Prostate gland (tissue), 2 donors: ENCODE measurements at places on chromosomes 6 and 20.

- no peak for DNase-seq
Measured at GRCh38 chr6:22658934-22659333, 89.6 kb downstream of the HDGFL1 start.

GRCh38 chr20:39795401-39796272 is 833.5 kb downstream of the DHX35 start:
- no peak for DNase-seq

GRCh38 chr20:39939241-39939865 is 749.7 kb downstream of the MAFB start:
- no peak for DNase-seq

DNA sequence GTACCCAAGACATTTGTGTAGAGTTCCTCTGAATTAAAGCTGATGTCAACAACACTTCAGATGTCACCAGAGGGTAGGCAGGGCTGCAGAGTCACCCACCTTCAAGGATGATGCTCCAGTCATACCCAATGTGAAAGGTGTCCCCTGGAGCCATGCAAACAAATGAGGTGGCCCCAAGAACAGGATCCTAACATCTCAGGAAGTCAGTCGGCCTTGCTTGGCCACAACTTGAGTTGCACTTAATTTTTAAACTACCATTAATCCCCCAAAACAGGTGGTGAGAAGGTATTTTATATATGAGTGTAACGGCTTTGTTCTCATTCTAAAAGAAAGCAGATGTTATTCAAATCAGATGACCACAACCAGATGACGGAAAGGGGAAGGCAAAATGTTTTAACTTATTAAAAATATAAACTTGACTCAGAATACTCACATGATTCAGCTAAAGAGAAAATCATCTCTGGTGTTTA is 21.1 kb upstream of the SERPINB1 start:
- no peak for DNase-seq

GRCh38 chr6:47362857-47363461 is 53.3 kb upstream of the TNFRSF21 start:
- DNase-seq: no peak

GRCh38 chr20:44541992-44542391 is 20.1 kb upstream of the SERINC3 start:
- DNase-seq: no peak

- DNase-seq: no peak
Measured at GRCh38 chr6:117491916-117492315, 9.4 kb downstream of the DCBLD1 start.

- DNase-seq: no peak
Measured at GRCh38 chr6:169177516-169178166, 76.0 kb downstream of the THBS2 start.

- no peak for DNase-seq
Measured at GRCh38 chr6:45775026-45775697, 240.5 kb downstream of the CLIC5 start.

DNA sequence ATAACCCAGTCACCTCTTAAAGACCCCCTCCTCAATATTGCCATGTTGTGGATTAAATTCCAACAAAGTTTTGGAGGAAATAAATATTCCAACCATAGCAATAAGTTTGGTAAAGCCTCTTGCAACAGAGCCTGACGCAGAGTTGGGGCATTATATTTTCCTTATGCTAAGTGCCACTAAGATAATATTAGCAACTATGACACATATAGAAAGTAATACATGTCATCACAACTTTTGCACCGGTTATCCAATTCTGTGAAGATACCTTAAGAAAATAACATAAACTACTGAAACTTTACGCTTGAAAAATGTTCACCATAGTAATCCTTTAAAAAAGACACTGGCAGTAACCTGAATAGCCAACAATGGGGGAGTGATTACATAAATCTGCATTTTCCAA is 52.2 kb upstream of the TRERF1 start:
- no peak for DNase-seq

- DNase-seq: no peak
Measured at GRCh38 chr6:170266061-170266825, 24.6 kb downstream of the DLL1 start.

DNA sequence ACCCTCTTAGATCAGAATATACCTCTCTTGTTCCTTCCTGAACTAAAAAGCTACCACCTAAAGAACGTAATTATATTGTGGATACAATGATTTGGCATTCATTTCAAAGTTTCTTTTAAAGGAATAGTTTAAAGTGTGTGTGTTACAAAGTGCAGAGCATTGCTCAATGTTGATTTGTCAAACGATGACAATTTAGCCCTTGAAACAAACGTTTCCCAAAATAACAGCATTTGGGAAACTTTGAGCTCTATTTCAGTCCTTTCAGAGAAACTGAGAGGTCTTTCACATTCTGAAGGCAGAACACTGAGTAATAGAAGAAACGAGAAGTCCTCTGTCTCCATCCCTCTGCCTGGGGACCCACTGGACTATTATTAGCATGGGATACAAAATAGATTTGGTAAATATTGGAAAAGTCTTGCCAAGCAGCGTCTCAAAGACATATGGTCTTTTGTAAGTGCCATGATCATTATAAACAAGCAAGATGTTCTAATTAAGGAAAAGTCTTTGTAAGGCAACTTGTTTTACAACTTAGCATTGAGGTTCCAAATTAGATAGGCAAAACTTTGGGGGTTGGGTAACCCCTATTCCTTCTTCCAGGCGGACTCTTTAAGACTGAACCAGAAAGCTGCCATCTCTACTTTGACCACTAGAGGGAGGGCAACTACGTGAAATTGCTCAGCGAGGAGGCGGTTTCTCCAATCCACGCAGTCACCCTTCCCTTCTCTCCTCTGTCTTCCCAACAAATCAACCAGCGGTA is 208.8 kb downstream of the RNF144B start:
- peak; percentile 55 for DNase-seq

DNA sequence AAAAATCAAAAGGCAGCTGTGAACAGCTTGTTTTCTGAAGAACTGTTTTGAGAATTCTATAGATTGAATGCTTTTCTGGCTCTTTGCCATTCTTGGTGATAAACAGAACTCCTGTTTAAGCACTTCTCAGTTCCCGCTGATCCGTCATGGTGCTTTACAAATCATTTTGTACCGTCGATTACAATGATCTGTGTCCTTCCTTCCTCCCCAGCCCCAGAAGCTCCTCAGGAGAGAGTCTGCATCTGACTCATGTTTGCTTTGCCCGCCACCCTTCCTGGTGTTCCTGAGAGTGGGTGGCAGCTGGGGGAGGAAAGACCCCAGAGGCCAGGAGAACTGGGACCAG is 538.6 kb upstream of the MARCKS start:
- DNase-seq: no peak

GRCh38 chr6:22049002-22049401 is 247.8 kb downstream of the PRL start:
- no peak for DNase-seq

DNA sequence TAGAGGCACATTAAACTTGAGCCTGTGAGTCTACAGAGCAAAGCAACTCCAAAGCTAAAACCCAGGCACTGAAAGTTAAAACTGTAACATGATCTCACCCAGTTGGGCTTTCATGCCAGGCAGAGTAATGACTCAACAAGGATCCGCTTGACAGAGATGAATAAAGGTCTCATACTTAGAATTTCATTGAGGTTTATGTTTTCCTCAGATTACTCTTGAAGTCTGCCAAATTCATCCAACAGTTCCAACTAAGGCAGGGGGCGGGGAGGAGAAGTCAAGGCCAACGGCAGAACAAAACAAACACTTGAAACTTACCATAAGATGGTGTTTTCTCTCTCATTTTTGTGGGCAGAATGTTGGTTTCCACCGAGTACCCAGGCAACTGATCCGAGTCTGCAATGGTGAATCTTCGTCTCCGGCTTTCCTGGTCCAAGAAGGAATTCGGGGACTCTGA is 54.0 kb upstream of the IPCEF1 start:
- DNase-seq: peak; percentile 40

DNA sequence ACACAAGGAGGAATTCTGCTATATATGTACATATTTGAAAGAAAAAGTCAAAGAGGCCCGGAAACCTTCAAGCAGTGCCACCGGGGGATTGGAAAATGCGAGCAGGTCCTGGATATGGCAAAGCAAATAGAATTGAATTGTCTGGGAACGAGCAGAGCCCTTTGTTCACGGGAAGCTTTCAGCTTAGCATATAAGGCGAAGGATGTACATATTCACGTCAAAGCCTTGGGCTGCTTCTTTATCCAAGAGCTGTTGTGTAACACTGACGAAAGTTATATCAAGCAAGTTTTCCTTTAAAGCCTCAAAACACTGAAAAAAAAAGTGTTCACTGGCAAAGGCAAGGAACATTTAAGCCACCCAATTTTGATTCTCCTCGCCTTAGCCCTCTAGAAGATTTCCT is 171.0 kb downstream of the GPX5 start:
- DNase-seq: no peak

DNA sequence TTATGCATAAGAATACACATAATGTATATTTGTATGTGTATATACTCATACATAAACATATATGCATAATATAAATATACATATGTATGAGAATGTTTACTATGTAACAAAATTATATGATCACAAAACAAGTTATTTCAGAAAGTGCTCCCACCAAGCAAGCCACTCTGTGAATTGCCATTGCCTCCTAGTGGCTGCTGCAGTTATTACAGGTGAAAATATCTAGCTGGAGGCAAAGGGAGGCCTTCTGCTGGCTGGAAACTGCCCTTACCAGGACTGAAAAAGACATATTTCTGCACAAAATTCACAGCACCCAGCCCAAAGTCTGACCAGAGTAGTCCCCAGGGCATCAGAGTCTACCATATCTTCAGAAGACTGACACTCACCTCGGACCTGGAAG is 14.4 kb upstream of the ADAM33 start:
- DNase-seq: no peak

DNA sequence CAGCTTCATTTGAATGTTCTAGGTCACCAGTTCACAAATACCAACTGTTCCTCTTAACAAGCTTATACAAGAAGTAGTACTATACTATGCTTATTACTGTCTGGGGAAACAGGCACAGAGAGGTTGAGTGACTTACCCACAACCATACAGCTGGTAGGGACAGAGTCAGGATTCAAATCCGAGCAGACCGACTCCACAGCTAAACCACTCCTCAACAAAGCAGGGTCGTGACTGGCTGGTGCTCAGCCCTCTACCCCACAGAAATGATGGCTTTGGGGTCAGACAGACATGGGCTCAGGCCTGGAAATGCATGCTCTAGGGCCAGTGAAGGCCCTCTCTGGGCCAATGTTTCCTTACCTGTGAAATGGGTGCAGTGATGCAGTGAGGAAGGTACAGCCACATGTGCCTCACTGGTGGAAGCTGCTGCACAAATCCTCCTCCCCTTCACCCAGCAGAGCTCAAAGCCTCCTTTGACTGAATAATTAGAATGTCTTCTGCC is 63.6 kb downstream of the MRPL14 start:
- no peak for DNase-seq

GRCh38 chr20:32111753-32112152 is 2.2 kb downstream of the TM9SF4 start:
- no peak for DNase-seq

GRCh38 chr6:15409301-15410125 is 163.6 kb downstream of the JARID2 start:
- DNase-seq: no peak

- DNase-seq: no peak
Measured at GRCh38 chr6:152769159-152769558, 18.6 kb downstream of the VIP start.

- no peak for DNase-seq
Measured at GRCh38 chr6:80403365-80403764, 296.9 kb downstream of the BCKDHB start.

- no peak for DNase-seq
Measured at GRCh38 chr6:148329596-148330381, 12.8 kb upstream of the SASH1 start.

DNA sequence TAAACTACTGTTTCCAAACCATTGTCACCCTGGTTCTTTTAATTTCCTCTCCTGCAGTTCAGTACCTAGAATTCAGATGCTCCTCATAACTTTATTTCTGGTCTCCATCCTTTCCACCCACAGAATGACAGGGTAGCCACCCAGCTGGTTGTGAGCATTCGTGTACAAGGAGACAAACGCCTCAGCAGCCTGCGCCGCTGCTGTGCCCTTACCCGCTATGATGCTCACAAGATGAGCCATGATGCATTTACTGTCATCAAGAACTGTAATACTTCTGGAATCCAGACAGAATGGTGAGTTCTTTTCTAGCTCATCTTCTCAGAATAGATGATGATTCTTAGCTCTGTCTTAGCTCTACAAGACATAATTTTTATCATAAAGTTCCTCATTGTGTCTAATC is 18.6 kb downstream of the GTPBP2 start:
- no peak for DNase-seq

GRCh38 chr20:49587111-49587570 is 19.2 kb upstream of the PTGIS start:
- no peak for DNase-seq

- no peak for DNase-seq
Measured at GRCh38 chr20:48671141-48671540, 156.7 kb downstream of the PREX1 start.

GRCh38 chr20:17825252-17825959 is 125.6 kb downstream of the BANF2 start:
- DNase-seq: no peak

GRCh38 chr20:57468523-57469417 is 56.2 kb downstream of the CTCFL start:
- DNase-seq: no peak

GRCh38 chr20:11270566-11270965 is 596.8 kb upstream of the JAG1 start:
- no peak for DNase-seq

DNA sequence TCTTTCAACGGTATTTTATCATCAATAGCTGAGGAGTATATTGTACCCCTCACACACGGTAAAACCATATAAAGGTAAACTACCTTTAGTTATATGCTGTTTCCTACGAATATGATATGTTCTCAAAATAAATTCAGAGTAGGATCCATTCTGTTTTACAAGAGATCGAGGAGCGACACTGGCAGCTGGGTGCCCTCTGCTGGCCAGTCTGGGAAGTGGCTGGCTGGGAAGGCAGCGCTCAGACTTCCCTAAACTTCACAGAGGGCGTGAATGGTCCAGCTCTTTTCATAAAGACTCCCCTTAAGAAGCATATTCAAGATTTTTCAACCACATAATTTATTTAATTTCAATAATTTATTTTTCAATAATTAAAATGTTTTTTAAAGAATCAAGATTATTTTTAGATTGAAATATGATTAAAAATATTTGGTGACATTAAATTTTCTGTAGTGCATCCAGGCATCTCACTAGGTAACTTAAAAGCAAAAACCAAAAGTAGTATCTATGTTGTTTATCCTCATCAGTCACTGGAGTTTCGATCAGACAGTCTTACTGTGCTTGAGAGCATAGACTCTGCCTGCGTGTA is 187.5 kb upstream of the PDE10A start:
- DNase-seq: peak; percentile 63

DNA sequence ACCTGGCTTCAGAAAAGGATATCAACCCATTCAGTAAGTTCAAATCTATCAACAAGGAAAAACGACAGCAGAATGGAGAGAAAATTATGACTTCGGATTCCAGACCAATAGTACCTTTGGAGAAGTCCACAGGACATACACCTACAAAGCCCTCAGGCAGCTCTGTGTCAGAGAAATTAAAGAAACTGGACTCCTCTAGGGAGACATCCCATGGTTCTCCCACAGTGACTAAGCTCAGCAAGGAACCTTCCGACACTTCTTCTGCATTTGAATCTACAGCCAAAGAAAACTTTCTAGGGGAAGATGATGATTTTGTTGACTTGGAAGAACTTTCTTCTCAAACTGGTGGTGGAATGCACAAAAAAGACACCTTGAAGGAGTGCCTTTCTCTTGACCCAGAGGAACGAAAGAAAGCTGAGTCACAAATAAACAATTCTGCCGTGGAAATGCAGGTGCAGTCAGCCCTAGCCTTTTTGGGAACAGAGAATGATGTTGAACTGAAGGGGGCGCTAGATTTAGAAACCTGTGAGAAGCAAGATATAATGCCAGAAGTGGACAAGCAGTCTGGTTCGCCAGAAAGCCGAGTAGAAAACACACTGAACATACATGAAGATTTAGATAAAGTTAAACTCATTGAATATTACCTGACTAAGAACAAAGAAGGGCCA is 67.4 kb upstream of the HINT3 start:
- no peak for DNase-seq
